ENCODE measurements at places on chromosomes 12 and 14.

DNA sequence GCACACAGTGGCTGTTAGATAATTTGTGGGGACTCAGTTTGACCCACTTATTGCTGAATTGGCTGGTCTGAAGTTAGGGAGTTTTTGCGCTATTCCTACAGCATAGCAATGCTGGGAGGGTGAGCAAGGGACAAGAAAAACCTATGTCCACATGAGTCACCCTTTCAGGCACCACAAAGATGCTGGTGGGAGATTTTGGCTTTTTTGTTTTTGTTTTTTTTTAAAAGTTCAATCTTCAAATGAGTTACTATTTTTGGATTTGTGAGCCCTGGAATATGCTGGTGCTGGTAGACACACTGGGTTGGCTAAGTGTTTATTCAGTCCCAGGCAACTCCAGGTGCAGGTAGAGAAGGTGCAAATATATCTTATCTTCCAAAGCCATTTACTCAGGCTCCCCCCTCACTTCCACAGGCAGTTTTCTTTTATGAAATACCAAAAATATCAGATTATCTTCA, 143.4 kb downstream of the BTG1 start:
- no peak for DNase-seq

- DNase-seq: no peak
These were observed 718 bp downstream of the PACS2 start for GRCh38 chr14:105315211-105315721.

DNA sequence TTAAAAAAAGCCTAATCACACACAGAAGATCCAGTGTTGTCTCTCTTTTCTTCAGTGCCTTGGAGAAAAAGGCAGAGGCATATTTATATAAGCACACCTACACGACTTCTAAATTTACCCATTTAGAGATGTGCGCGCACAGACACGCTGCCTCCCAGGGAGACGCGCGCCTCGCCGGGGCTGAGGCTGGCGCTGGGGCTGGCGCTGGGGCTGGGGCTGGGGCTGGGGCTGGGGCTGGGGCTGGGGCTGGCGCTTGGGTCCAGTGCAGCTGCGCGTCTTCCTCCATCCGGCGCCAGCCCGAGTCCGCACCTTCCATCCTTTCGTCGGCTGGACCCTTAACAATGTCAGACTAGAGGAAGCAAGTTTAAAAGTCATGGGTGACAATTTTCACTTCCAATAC, 118.4 kb upstream of the ARID2 start:
- no peak for DNase-seq

DNA sequence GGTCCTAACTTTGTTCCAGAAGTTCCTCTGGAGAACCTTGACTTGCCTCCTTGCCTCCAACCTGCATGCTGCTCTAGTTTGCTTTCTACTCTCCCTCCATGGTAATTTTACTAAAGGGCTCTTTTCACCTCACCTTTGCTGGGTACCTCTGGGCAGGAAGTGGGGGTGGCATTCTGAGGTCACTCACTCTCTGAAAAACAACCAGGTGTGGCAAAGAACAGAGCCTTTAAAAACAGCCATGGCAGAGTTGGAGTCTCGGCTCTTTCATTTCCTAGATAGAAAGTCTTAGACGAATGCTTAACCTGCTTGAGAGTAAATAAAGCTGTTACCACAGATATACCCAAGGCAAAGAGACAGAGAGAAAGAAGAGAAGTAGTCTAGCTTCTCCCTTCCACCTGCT, 827.9 kb downstream of the BCL11B start:
- no peak for DNase-seq

DNA sequence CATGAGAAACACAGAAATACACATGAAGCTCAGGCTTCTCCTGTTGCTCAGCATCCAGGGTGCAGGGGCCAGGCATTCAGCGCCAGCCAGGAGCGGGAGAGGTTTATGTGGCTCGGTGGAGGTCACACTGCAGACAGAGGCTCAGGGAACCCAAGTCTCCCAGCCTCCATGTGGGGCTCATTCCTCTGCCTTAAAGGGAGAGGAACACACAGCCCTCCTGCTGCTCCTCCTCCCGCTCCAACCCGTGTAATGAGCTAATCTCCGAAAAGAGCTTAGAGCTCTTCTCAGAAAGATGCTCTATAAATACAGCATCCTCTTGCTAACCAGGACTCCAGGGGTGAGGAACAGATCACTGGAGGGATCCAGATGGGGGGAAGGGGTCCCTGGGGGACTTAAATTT, 28.2 kb downstream of the FGF6 start:
- DNase-seq: no peak

- DNase-seq: no peak
These were observed 18.8 kb downstream of the KCNH5 start for GRCh38 chr14:63026491-63026890.
